Activated CD4-positive, alpha-beta T cell treated with anti-CD3 and anti-CD28 coated beads, Interleukin-2, amount 50 U/mL, for 4 hours (primary cell): ENCODE measurements at places on chromosomes 2 and 18.
A peak's percentile ranks its signal among the peaks of the same experiment; 100 is the strongest.

DNA sequence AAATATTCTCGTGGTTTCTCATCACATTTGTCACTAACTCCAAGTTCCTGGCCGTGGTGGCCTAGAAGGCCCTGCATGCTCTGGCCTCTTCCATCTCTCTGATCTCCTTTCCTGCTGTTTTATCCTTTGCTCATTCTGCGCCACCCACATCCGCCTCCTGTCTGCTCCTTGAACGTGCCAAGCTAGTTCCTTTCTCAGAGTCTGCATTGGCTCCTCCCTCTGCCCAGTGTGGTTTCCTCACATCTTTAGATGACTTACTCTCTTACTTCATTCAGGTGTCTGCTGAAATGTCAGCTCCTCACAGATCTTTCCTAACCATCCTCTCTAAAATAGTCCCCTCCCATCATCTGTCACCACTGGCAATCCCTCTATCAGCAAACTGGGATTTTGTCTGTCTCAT, 158.6 kb upstream of the RBMS1 start:
- peak; percentile 58 for DNase-seq

GRCh38 chr18:2902327-2902726, 55.5 kb downstream of the EMILIN2 start:
- DNase-seq: no peak

GRCh38 chr18:66676699-66677098, 72.8 kb upstream of the CDH19 start:
- DNase-seq: no peak

DNA sequence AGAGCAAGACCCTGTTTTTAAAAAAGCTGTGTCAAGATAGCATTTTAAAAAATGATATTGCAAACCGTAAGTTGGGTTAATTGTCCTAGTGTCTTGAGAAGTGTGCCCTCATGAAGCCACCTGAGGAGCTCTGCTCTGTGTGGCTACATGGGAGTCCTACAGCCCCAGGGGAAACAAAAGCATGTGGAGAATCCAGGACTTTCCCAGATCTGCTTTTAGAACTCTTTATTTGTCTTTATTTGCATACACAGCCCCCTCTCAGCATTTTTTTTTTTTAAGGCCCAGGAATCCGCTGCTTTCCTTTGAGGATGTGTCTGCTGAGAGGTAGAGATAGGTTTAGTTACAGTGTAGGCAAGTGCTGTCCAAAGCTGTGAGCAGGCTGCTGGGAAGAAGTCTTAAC, 219.2 kb downstream of the FHOD3 start:
- no peak for DNase-seq

GRCh38 chr18:41886126-41886807, 68.8 kb upstream of the PIK3C3 start:
- no peak for DNase-seq

DNA sequence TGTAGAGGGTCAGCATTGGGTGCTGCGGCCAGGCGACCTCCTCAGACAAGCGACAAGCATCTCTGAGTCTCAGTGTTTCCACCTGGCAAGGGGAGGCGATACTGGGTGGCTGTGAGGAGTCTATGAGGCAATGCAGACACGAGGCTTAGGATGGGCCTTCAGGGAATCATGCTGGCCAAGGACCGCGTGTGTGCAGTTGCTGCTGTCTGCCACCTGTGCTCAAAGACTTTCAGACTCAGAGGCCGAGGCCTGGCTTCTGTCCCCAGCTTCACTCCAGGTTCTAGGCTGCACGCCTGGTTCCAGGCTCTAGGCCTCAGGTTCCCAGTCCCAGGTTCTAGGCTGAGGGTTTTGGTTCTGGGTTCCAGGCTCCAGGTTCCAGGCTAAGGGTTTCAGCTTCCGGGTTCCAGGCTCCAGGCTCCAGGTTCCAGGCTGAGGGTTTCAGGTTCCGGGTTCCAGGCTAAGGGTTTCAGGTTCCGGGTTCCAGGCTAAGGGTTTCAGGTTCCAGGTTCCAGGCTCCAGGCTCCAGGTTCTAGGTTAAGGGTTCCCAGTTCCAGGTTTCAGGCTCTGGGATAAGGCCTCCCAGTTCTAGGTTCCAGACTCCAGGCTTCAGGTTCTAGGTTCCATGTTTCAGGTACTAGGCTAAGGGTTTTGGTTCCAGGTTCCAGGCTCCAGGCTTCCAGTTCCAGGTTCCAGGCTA, 14.8 kb downstream of the LRRFIP1 start:
- no peak for DNase-seq

DNA sequence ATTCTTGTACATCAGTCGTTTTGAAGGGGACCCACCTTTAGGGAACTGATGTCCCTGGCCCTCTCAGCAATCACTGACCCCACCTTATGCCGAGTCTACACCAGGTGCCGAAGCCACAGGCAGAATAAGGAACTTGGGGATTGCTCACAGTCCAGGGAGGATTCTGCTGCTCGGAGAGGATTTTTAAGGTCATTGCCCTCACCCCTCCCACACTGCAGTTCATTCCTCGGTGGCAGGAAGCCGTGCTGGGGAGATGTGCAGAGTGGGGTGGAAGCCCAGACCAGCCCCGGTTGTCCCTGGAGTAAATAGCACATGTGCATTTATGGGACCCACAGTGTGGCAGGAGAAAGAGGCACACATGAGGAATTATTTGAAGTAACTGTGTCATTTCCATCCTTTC, 50.4 kb downstream of the PLB1 start:
- no peak for DNase-seq

GRCh38 chr18:830315-830901, 18.4 kb upstream of the YES1 start:
- DNase-seq: no peak

- no peak for DNase-seq
These were observed 71.1 kb downstream of the MGAT5 start for GRCh38 chr2:134324947-134325346.

- no peak for DNase-seq
These were observed 35.1 kb downstream of the ARHGAP25 start for GRCh38 chr2:68769586-68770270.

- DNase-seq: no peak
These were observed 38.6 kb upstream of the RASGRP3 start for GRCh38 chr2:33437815-33438214.

DNA sequence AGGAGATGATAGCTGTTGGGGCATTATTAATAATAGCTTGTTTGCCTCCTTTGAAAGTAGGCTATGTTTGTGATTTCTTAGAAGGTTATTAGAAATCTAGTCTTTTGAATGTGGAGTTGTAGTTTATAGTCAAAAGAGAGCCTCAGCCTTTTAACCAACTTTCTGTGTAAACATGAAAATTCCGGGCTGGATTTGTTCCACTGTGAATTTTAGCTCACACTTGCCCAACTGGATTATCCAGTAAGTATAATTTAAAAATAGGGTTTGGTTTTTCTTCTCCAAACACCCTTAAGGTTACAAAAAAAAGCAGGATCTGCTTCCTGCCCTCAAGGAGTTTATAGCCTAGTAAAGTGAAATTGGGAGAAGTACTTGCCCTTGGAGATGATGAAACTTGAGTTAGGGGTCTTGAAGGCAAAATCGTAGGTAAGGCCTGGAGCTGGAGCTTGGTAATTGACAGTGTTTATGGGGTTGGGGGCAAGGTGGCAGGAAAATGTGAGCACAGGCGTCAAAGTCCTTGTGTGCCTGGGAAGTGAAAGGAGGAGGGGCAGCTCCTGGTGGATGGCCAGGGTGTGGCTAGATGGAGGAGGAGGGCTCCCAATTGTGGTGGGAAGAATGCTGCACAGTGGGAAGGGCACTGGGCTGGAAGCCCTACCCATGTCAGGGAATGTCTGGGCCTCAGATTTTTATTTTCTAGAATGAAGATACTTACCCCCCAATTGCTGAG, 21.3 kb downstream of the ITGA6 start:
- DNase-seq: no peak

DNA sequence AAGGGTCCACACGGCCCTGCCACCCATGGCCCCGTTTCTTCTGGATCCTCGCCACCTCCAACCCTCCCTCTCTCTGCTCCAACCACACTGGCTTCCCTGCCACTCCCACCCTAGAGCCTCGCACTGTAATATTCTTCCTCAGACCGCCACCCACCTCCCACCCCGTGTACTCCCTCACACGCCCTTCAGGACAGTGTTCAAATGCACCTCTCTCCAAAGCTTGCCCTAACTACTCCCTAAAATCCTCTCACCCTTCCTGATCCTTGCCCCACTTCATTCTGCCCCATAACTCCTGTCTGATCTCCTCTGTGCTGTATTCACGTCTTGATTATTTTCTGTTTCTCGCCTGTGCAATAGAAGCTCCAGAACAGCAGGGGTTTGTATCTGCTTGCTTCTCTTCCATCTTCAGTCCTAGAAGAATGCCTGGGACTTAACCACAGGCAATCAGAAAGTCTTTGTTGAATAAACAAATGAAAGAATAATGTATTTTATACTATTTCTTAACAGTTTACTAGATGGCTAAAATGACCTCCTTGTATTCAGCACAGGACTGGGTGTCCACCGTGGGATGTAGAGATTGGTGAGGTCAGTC, 25.5 kb downstream of the EPB41L3 start:
- DNase-seq: no peak

DNA sequence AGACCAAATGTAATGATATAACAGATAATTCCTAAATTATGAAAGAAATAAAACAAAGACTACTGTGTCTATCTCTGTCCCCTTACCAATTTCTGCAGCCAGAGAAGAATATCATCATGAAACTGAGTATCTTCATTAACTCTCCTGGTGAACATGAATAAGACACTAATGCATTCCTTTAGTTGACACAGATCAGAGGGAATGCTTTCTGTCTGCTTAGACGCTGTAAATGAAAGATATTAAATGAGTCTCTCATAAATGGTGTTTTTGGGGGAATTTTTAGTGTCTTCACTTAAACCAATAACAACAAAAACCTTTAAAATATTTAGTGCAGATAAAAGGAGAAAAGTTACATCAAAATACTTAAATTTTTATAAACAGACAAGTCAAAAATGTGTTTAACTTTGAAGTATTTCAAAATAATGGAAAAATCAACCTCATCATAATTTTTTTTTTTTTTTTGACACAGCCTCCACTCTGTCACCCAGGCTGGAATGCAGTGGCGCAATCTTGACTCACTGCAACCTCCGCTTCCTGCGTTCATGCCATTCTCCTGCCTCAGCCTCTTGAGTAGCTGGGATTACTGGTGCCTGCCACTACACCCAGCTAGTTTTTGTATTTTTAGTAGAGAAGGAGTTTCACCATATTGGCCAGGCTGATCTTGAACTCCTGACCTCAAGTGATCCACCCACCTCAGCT, 16.0 kb downstream of the EPG5 start:
- no peak for DNase-seq

DNA sequence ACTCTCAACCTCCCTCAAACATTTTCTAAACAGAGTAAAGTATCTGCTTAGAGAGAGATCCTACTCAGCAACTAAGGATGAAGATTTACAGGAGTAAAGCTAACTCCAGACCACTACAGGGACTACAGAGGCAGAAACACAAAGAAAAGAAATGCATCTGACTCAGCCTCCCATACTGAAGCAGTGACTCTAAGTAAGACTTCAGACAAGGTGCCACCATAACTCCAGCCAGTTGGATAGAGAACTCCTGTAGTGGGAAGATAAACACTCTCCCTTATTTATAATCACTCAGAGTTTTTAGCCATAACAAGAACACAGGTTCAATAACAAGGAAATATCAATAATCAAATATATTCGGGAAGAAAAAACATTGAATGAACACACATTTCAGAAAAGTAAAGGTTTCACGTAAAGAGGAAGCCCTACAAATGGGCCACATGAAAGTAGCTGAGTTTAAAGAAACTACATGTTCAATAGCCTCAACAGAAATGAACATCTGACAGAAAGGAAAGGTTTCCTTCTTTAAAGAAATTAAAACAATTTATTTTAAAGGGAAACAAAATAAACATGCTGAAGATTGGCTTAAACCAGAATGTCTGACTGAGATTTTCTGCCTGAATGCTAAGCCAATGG, 519.9 kb downstream of the KCNJ3 start:
- DNase-seq: no peak

GRCh38 chr18:6414118-6414722, 491 bp downstream of the L3MBTL4 start:
- no peak for DNase-seq

GRCh38 chr2:187544371-187545080, 9.7 kb downstream of the TFPI start:
- DNase-seq: no peak

DNA sequence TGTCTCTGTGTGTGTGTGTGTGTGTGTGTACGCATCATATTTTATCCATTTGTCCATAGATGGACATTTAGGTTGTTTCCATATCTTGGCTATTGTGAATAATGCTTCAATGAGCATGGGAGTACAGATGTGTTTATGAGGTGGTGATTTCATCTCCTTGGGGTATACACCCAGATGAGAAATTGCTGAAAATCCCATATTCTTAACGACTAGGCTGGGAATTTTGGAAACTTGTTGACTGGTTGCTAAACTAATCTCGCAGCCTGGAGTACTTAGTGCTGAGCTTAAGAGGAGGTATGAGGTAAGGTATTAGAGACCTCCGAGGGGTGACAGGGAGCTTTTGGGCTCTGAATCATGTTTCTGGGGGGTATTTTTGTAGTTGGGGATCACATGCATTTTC, 66.0 kb upstream of the SPRED2 start:
- DNase-seq: no peak
